ENCODE measurements at places on chromosomes 5 and 9.

- no peak for DNase-seq
These were observed 12.6 kb downstream of the GPSM1 start for GRCh38 chr9:136339958-136340310.

GRCh38 chr9:129235041-129235930, 57.2 kb upstream of the IER5L start:
- DNase-seq = no peak

DNA sequence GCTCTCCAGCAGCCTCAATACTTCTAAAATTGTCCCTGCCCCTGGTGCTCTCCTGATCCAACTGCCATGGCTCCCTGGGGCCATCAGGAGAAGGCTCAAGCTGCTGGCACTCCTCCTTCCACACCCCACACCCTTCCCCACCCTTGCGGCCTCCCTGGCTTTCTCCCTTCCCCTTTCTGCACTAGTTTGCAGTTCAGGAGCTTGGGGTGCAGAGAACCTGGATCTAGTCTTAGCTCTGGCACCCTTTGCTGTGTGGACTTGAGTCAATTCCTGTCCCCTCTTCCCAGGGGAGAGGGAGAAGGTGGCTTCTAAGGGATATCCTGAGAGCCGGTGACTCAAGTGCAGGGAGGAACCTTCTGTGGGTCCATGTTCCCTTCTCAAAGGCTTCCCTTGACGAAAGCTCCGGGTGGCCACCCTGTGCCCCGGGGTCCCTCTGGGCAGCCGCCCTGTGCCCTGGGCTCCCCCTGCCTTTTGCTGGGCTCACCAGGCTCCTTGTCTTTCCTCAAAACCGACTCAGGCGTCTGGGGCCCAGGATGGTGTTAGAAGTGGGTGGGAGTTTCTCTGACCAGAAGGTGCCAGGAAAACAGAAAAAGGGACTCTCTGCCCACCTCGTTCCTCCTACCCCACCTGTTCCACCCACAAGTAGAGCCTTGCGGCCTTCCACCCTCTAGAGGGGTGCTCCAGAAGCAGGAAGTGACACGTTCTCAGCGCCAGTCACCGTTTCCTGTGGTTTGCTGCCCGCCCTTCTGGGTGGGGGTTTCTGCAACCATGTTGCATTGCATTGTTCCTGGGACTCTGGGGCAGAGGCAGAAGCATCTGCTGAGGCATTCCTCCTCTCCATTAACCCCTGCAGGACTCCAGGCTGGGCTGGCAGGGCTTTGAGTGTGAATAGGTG, 15.0 kb downstream of the GLIPR2 start:
- DNase-seq = peak; percentile 72

DNA sequence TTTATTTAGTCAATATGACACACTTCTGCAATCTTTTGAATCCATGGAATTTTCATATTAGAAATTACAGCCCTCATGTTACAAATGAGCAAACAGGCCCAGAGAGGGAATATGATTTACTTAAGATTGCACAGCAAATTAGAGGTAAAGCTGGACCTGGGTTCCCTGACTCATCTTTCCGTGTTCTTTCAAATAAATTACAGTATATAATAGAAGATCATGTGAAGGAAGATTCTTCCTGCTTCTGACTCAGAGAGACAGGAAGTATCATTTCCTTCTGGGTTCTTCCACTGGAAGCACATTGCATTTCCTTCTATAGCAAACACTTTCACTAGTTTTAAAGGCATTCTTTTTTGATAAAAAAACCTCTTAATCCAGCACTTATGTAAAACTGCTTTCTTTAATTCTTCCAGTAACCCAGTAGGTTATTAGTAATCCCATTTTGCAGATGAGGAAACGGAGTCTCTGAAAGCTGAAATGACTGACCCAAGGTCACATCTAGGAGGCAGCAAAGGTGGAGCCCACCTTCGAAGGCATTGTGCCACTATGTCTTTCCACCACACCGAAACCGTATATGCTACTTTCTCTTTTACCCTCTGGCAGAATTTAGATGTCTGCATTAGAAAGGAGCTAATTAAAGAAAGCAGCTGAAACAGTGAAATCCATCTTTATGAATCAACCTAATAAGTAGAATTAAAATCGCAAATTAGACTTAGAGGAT, 566.7 kb upstream of the KLF4 start:
- DNase-seq = no peak

GRCh38 chr9:98482226-98482625, 226.5 kb downstream of the GABBR2 start:
- no peak for DNase-seq

GRCh38 chr9:4228606-4229005, 71.3 kb downstream of the GLIS3 start:
- DNase-seq = no peak

DNA sequence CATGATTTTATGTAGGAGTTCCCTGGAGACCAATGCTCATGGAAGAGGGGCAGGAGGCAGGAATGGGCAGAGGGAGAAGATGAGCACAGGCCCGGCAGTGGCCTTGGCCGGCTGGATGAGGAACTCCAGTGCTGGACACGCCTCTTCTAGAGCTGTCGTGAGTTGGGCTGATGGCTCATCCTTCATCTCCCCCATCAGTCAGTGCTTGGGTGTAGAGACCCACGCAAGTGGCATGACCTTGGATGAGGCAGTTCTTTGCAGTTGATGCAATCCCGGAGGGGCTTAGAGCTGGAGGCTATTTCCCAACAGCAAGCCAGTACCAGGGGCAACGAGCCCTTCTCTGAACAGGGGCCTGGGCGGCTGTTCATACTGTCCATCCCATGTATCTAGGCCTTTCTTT, 25.5 kb upstream of the ARAP3 start:
- no peak for DNase-seq
